Stimulated activated CD8-positive, alpha-beta memory T cell treated with anti-CD3 and anti-CD28 coated beads, Interleukin-15, amount 100 ng/mL, for 24 hours (primary cell): ENCODE measurements at places on chromosomes 2 and 18.

GRCh38 chr18:3224223-3224622 lies 4.5 kb upstream of the MYOM1 start:
- no peak for DNase-seq

DNA sequence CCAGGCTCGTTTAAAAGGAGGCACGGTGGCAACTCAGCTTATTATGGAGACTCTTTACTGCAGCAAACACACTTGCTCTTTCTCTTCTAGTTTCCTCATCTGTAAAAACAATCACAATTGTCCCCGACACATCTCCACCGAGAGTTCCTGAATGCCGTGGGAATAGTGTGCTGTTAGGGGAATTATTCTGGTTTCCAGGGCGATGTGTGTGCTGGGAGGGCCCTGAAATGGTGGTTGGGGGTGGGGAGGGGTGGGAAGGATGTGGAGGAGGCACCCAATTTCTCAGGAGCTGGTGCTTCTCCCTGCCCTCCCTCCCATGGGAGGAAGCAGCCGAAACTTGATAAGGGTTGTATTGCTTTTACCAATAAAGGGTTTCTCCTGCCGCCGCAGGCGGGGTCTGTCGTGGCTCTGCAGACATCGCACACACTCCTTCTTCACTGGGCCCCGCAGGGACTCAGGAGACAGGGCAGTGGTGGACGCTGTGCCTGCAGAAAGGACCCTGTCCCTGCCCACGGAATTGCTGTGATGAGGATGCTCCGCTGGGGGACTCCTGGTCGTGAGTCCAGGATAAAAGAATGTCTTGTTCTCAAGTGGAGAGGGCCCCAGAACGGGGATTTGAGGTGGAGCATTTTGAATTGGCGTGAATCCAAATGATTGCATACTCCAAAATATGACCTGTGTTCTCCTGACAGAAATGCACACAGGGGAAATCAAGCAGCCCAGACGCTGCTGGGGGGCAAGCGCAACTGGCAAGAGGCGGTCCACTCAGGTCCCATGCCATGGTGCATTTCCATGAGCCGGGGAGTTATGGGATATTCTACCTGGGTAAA lies 119.2 kb downstream of the ACKR3 start:
- no peak for DNase-seq

DNA sequence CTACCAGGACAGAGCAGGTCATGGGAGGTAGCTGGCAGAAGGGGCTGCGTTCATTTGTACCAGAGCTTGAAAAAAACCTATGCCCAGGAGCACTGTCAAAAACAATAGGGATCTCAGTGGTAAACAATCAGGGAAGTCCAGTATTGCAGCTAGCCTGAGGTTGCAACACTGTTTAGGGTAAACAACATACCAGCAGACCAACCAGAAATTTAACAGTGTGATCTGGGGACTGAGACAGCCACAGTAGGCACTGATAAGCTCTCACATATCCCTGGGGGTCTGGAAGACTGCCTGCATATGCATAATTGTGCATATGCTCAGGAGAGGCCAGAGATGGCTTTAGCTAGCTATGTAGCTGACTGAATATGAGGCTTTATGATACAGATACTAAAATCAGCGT lies 12.0 kb upstream of the ZCCHC2 start:
- DNase-seq: no peak

DNA sequence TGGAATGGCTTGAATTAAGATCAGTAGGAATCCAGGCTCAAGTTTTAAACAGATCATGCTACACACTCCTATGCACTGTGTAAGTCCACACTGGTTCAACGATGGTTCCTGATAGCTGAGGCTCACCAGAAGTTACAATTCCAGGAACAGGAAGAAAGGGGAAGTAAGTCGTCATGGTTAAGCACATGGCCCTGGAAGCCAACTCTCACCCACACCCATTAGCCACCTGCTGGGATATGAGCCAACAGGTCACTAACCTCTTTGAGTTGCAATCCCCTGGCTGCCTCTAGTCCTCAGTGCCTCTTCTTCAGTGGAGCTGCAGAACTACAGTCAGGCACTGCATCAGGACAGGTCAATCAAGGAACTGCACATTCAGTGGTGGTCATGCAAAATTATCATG lies 133.5 kb downstream of the TMEM182 start:
- no peak for DNase-seq

DNA sequence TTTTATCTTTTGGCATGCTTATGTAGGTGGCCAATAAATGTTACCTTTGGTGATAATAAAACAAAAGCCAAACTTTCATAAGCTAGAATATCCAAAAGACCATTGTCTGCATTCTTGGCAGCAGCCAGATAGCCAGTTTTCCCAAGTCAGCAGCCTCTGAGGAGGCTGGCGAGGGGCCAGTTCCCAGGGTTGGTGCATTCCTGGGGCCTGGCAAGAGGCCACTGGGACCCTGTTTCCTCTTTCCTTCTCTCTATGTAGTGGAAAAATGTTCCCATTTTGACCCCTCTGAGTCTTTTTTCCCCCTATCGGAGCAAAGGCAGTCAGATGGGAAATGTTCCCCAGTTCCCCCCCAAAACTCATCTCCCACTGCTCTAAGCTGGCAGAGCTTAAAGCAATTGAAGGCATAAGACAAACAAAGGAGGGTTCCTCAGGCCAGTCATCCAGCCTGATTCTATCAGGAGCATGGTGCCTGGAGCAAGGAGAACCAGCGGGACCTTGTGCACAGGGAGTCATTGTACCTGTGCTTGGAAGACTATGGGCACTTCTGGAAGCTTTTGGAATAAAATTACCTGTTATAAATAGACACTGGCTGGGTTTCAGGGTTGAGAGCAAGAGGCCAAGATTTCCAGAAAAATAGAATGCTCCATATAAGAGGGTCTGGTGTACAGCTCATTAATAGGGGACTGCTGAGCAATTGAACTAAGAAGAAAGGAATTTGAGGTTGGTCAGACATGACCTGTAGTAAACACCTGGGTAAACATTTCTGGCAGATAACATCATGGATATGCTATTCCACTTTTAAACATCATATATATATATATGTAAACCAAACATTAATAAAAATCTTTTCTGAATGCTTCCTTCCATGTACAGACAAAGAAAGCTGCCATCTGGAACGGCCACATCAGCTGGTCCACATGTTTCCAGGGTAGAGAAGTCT lies 63.4 kb downstream of the NCKAP5 start:
- no peak for DNase-seq

DNA sequence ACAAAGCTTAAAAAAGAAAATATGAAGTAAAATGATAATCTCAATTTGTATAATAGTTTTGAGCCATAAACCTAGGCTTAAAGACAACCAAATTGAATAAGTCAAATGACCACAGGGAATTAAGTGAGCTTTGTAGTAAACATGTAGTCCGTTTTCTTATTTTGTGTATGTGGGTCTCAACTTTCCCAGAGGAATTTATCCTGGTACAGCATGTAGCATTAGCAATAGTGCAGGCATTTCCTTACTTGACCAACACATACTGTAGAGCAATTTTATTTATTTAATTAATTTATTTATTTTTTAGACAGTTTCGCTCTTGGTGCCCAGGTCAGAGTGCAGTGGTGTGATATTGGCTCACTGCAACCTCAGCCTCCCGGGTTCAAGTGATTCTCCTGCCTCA lies 37.5 kb upstream of the MTCL1 start:
- no peak for DNase-seq

GRCh38 chr2:166516712-166517303 lies 22.8 kb upstream of the SCN7A start:
- DNase-seq: no peak

DNA sequence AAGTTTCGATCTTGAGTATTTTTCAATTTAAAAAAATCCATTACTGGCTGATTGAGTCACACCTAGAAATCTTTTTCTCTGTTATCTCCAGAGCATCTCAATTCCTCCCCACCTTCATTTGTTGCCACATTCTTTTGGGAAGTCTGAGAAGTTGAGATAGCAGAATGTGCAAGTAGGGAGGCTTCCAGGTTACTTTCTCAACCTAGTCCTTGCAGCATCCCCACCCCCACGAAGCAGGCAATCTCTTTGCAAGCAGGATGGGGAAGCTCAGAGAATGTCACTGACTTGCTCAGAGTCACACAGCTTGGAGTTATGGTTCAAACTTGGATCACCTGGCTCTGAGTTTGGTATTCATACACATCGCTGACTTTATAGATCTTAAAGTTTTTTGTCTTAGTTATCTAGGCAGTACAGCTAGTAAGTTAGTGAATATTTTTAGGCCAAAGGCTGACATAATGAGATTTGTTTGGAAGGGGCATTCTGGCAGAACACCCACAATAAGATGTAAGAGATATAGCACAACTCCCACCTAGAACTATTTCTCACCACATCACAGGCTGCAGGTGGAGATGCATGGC lies 25.9 kb upstream of the LCLAT1 start:
- no peak for DNase-seq

GRCh38 chr2:131543385-131543891 lies 15.8 kb downstream of the CCDC74A start:
- no peak for DNase-seq

- DNase-seq: no peak
These were observed 532.8 kb downstream of the FBXO15 start for GRCh38 chr18:73614812-73615211.

GRCh38 chr2:8605351-8606065 lies 76.3 kb upstream of the ID2 start:
- DNase-seq: no peak

DNA sequence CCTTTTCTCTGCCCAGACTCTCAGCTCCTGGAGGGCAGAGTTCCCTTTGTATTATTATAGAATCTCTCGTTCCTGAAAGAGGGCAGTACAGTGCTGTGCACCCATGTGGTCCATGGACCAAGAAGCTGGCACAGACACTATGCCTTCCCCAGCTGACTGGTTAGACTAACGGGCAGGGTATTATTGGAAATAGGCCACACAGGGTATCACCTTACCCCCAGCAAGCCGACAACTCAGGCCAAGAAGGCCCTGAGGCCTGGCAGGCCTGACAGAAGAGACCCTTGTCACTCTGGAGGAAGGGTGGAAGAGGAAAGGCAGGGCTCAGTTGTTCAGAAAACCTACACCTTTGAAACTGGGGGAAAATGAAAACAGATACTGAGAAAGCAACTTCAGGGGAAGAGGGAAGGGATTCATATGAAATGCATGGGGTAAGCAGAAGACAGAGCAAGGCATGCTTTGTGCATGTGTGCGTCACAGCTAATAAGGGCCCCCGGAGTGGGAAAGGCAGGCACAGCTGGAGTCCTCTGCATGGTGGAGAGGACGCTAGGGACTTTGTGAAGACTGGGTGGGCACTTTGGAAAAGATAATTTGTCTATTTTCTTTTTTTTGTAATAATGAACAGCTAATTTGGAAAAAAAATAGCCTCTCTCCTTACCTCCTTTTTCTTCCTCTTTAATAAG lies 476.8 kb upstream of the CELF4 start:
- no peak for DNase-seq

DNA sequence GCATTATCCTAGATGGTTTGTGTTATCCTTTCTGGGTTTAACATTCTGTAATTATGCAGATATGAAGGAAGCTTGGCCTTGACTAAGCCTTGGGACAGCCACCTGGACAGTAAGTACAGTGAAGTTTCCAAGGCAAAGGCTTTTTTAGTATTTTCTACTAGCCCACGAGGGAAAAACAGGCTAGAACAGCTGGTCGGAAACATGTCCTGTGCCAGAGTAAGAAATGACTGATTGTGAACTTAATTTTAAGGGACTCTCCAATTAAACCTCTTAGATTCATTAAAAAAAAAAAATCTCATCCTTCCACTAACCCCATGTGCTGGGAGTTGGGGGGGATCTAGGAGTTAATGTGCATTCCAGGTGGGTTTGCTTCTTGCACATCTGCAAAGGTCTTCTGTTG lies 720.8 kb downstream of the SLC4A3 start:
- DNase-seq: no peak

DNA sequence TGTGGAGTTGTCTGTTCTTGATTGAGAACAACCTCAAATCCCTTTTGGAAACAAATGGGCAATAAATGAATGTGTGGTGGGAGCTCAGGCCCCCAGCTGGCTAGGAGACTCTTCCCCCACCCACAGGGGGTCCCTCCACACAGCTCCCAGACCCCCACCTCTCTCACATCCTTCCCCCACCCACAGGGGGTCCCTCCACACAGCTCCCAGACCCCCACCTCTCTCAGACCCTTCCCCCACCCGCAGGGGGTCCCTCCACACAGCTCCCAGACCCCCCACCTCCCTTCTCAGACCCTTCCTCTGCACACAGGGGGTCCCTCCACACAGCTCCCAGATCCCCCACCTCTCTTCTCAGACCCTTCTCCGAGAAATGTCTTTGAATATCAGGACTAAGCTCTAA lies 79.0 kb upstream of the CTDP1 start:
- no peak for DNase-seq

DNA sequence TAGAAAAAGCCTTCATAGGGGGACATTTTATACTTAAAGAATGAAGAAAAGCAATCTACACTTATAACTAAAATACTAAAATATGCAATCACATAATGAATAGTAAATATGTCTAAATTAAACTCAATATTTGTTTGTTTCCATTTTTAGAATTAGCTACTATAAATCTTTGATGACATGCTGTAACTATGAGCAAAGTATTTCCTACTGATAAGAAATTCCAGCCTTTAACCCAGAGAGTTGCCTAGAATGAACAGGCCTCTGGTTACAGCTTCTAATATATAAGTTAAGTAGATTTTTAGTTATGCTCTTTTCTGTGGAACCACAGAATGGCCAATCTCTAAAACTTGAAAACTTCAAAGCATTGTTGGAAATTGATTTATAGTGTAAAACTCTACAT lies 1465.6 kb upstream of the ZEB2 start:
- no peak for DNase-seq

DNA sequence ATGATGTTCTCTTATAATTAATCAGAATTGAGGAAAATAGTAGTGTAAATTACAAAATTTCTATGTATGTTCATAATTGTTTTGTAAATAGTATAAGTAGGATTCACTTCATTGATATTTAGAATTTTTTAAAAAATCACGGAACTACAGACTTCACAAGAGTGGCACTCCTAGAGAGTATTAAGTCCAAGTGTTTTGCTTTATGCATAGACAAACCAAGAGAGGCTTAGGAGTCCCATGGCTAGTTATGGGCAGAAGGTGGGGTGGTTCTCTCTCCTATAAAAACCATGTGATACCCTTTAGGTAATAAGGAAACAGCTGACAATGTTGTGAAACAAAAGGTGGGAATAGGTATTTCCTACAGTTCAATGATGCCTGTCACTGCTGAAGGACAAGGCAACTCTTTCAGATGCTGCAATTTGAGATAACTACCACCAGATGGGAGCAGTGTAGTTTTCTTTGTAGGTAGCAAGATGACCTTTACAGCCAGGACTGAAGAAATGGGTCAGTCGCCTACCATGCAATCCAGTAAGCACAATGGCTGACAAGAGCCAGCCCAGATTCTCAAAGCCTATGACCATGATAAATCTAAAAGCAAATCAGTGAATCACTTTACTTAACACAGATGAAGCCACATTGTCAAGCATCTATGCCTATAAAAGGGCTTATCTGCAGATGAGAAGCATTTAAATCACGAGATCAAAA lies 83.9 kb downstream of the AAK1 start:
- no peak for DNase-seq

DNA sequence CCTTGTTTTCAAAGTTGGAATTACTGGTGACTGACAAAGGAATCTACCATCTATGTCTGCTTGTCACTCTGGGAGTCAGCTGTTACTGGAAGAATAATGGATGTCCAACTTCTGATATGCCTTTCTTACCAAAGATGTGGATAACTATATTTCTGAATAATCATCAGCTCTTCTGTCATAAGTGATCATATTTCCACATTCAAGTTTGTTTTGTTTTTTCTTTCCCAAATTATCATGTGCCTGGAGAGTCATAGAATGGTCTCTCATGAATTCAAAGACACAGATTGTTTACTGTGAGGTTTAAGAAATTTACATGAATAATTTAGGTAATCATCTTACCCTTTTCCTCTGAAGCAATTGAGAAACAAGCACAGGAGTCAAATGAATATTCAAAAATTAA lies 986.7 kb upstream of the CDH2 start:
- DNase-seq: no peak
